ENCODE measurements at places on chromosomes 1 and 21.

DNA sequence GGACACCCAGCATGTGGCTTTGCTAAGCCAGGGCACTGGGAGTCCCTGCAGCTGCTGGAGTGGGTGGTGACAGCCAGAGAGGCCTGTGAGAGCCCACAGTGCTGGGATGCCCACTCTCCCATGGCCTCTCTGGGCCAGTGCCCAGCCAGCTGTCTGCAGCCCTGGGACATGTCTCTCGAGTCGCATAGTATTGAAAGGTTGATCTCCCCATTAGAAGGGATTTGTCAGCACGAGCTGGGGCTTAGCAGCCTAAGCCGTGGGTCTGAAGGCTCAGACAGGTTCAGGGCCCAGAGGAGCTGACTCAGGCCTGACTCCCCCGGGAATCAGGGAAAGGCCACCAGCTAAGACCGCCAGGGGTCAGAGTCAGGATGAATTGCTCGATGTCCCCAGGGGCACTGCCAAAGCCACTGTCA is 53.5 kb downstream of the FOXD2 start:
- no peak for DNase-seq

DNA sequence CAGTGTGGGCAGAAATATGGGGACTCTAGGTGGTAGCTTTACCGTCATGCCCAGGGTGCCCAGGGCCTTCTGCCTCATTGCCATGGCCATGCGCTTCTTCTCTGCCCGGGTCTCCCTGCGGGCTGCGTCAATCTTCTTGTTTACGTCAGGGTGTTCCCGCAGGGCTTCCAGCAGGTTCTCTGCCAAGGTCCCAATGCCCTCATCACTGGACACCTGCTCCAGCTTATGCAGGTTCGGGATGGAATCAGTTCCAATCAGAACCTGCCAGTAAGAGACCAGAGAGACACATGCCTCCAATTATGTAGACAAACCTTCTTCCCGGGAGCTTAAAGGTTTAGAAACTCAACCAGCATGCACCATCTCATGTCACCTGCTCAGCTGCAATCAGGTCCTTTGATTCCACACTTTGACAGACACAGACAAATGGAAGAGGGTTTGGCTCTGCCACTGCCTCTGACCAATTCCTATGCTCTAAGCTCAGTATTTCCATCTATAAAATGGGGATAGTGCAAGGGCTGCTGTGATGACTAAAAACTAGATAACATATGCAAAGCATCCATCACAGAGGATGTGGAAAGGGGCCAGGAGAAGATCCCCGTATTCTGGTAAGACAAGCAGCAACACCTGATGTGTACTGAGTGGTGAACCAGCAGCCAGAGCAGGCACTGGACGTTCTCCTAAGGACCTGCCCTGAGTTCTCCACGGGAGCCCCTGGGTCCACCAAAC is 121.2 kb downstream of the UBR4 start:
- no peak for DNase-seq

DNA sequence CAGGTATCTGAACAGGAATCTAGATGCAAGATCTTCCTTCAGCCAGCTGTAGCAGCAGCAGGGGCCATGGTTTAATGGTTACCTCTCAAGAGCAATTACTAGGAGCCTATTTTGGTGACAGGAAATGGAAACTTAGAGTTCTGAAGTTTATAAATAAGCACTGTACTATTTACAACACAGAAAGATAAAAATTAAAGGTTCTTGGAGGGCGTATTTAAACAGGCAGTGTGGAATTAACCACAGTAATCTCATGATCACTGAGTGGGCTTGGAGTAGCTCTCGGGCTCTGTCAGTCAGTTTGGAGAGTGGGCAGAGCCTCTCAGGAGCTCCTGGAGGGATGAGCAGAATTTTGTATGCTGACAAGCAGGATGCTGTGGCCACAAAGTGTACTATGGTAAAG is 10.2 kb upstream of the FCRL5 start:
- DNase-seq: no peak

DNA sequence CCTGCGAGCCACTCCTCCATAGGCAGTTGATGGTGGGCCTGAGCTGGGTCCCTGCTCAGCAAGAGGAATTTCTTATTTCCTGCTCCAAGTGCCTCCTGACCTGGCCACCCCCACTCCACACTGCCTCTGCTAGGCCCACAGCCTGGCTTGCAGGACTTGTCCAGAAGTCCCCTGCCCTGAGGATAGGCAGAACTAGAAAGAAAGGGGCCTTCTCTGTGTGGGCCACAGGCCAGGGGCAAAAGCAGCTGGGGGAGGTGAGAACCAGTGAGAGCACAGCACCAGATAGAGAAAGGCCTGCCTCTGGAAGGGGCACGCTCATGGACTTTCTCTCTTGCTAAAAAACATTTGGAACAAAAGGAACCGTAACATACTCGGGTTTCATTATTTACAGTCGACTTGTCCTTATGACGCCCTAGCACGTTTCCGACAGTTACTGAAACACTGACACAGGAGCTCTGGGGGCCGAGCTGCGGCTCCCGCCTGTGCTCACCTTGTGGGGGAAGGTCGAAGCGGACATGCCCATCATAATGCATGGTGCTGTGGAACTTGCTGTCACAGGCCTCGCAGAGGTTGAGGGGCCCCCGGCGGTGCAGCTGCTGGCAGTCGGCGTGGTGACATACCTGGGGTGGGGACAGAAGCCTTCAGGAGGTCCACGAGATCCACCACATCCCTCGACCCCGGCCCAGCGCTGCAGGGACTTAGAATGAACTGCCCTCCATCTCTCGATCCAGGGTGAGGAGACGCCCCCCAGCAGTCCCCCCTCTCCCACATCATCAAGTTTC is 11.3 kb upstream of the TNFRSF25 start:
- DNase-seq: no peak

DNA sequence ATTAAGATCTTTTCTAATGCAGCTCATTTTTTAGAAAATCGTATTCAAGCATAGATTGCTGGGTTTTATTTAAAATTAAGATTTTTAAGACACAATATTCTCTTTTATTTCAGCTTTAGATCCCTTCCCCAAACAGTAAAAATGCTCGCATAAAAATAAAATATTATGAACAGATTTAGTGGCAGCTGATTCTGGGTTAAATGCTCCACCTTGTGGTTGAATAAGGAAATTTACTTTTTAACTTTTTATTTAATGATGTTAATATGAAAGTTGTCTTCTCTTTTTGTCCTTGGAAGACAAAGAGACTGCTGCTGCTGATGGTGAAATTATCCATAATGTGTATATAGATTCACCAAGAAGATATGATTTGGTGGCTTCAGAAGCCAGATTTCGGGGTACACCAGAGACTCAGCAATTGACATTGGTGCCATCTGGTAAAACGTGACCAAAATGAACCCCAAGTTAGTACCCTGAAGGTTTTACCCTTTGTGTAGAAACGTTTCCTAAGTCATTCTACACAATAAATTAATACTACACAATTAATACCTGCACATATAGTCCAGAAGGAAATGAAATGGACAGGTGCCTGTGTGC is 128.0 kb downstream of the ADAMTS1 start:
- DNase-seq: peak; percentile 17

- no peak for DNase-seq
Observed at GRCh38 chr1:28577738-28578536, 14.1 kb upstream of the RAB42 start.

GRCh38 chr1:61520401-61520800 is 204.5 kb downstream of the TM2D1 start:
- DNase-seq: peak; percentile 2

DNA sequence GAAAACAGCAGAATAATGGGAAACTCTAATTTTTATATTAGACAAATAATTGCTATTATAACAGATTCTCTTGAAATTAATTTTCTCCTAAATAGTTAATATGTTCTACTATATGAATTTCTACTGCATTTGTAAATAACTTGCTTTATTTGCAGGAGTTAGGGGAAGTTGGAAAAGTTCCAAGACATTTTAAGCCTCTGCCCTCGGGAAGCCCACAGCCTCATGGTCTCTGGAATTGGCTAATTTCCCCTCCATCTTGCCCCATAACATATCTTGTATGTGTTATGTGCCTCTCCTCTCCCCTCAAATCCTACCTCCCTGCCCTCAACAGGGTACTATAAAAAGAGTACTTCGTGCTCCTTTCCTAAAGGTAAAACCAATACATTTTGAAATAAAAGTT is 271.4 kb upstream of the NR5A2 start:
- peak; percentile 37 for DNase-seq

GRCh38 chr1:186154651-186155050 is 220.4 kb downstream of the TPR start:
- no peak for DNase-seq

DNA sequence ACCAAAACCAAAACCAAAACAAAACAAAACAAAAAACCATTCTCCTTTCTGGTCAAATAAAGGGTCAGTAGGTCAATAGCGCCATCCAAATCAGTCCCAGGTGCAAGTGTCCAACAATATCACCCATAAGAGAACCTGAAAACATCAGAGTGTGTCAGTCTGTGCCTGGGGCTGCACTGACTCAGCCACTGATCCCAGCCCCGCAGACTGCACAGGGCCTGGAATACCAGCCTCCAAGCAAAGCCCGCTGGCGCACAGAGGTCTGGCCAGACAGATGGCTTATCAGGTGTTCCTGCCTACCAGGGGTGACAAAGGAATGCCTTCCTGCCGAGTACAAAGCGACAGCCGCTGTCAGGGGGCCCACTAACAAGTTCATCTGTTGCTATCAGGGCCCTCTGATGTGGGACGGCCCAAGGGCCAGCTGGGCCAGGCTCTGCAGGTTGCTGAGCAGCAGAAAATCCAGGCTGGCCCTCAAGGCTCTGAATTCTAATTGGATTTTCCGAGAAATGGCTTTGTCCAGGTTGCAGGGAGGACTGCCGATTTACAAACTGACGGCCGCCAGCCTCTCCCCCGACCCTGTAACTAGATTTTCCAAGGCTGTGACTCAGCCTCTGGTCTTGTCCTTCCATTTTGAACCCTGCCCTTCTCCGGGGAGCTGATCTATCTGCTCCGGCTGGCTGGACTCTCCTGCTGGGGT is 13.7 kb upstream of the TMEM51 start:
- no peak for DNase-seq

DNA sequence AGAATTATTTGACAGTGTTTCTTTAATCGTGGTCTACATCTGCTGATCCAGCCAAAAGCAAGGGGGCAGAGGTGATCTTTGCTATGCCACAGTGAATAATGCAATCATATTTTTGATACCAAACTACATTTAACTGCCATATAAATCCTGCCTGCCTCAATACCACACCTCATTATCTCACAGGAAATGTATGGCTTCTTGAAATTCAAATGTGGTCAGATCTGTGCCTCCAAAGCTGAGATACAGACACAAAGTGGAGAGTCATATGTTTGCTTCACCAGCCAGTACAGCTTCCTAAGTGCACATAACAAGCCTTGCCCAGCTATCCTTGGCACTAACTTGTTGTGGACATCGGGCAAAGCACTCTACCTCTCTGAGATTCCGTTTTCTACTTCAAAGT is 250.0 kb upstream of the NFIA start:
- no peak for DNase-seq

GRCh38 chr1:153535242-153536011 is at the start of gene S100A6:
Gene S100A6, minus strand, starts transcription at chr1:153535991. Its CDS starts 652 bp downstream, at chr1:153535339.
- peak; percentile 77 for DNase-seq

DNA sequence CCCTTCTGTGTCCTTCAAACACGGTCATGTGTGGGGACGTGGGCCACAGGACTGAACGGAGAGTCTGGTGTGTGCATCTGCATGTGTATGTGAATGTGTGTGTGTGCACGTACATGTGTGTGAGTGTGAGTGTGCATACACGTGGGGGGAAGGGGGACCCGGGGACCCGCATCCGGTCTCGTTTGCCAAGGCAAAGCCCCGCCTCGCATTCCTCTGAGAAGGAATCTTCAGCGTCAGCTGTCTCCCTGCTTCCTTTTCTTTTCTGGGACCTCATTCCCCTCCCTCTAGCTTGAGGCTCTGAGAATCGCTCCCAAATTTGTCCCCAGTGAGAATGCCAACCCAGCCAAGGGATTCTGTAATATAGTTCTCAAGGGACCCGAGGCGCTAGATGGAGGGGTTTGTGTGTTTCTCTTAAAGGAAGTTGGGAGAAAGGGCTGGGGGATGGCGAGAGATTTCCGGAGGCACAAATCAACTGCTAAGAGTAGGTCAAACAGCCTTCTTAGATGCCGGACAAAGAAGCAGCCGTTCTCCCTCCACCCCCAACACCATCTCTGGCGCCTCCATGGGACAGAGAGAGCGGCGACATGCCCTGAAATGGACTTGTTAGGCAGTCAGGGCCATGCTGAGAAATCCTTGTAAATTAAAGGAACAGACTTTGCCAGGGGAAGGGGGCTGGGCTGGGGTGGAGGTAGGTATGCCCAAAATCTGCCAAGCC is 6.6 kb downstream of the IFFO2 start:
- DNase-seq: no peak

DNA sequence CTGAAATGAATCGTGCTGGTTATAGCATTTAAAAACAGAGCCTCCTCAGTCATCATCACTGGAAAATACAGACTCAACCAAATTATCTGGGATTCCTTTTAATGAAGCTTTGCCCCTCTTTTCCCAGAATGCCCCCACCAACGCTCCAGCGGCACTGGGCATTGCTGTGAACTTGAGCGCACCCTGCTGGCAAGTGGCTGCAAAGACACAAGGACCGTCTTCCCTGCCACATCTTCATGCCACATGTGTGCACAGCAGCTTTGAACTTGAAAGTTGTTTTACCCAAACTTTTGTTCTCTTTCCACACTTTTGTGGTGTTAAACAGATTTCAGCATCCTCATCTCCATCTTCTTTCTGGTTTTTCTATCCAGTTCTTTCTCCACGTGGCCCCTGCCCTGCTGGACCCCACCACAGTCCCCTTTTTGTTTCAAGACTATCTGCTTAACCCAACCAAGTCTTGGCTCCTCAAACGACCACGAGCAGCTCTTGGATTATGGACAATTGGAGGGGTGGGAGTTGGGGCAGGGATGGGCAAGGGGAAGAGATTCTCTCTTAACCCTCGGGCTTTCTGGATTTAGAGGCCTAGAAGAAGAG is 12.8 kb upstream of the LMX1A start:
- no peak for DNase-seq

DNA sequence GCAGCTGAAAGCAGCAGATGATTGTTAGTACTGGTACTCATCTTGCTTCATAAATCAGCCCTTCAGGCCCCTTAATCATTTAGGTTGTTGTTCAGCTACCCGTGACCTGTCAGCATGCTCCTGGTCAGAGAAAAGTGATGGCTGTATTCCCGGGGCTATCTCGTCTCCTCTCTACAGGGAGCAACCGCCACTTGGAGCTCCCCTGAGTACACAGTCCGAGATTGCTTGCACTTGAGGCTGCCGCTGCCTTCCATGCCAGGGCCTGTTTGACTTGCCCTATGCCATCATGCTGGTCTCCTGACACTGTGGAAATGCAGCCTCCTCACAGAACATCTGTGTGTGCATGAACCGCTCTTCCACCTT is 97.5 kb downstream of the SPATA46 start:
- no peak for DNase-seq

GRCh38 chr1:68426594-68426993 is 23.2 kb downstream of the RPE65 start:
- DNase-seq: no peak

DNA sequence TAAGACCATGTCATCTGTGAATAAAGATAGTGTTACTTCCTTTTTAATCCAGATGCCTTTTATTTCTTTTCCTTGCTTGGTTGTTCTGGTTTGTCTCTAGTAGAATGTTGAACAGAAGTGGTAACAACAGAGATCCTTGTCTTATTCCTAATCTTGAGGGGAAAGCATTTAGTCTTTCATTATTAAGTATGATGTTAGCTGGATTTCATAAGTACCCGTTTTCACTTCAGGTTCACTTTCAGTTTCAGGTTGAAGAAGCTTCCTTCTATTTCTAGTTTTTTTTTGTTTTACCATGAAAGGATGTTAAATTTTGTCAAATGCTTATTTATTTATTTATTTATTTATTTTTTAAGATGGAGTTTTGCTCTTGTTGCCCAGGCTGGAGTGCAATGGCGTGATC is 22.3 kb upstream of the AGPAT3 start:
- DNase-seq: no peak
